Karpas-422 (cell line): ENCODE measurements at places on chromosomes 12 and 14.
A peak's percentile ranks its signal among the peaks of the same experiment; 100 is the strongest.

GRCh38 chr12:3213188-3213587 is 136.0 kb downstream of the TSPAN9 start:
- H3K4me1 ChIP-seq, result peaks cover 27% of the 10 kb centered on the region
- no peaks in the 10 kb centered on the region for H3K27me3 ChIP-seq
- DNase-seq, result no peak
- H3K36me3 ChIP-seq, result no peaks in the 10 kb centered on the region
- H3K27ac ChIP-seq, result no peak overlapping the region

- no peaks in the 10 kb centered on the region for H3K36me3 ChIP-seq
- H3K4me3 ChIP-seq, result no peak overlapping the region
- no peaks in the 10 kb centered on the region for H3K27me3 ChIP-seq
- no peak for DNase-seq
- no peak overlapping the region for H3K27ac ChIP-seq
These were observed 34.2 kb downstream of the ABCC9 start for GRCh38 chr12:21906919-21907493.

- no peaks in the 10 kb centered on the region for H3K27me3 ChIP-seq
- H3K4me3 ChIP-seq, result no peak overlapping the region
- DNase-seq, result no peak
- no peaks in the 10 kb centered on the region for H3K36me3 ChIP-seq
These were observed 2.6 kb downstream of the LIN7A start for GRCh38 chr12:80935111-80935510.

GRCh38 chr12:122944605-122945592 is 21.4 kb downstream of the ABCB9 start:
- no peaks in the 10 kb centered on the region for H3K36me3 ChIP-seq
- no peak for DNase-seq
- no peak overlapping the region for H3K4me3 ChIP-seq
- no peaks in the 10 kb centered on the region for H3K27me3 ChIP-seq
- H3K27ac ChIP-seq, result no peak overlapping the region

DNA sequence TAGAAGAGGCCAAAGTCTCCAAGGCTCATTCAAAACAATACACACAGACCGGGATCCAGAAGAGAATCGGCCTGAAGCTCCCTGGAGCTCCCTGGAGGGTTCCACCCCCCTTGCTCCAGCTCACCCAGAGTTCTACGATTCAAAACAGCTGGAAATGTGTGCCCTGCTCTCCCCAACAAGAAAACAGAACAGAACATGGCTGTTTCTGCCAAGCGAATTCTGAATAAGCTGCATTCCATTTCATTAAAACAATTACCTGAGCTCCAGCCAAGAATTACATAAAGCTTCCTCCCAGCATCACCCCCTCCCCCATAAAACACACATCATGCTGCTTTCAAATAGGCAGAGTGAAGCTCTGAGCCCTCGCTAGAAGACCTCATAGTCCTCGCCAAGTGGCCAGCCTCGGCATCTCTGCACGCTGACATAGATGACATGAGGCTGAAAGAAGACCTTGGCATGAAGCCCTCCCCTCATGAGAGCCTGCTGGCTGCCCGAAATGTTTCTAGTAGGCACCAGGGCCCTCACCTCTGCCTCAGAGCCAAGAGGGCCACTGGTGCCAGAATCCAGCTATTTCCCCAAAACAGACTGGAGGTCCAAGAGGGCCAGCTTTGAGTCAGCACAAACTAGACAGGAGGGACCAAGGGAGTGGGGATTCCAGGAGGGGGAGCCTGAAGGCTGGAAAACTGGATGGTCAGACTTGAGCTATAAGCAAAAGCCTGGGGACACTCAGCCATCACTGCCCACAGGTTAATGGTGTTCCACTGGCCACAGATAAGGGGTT is 8.3 kb downstream of the PXN start:
- no peaks in the 10 kb centered on the region for H3K36me3 ChIP-seq
- H3K27ac ChIP-seq, result no peak overlapping the region
- no peak for DNase-seq
- H3K4me1 ChIP-seq, result no peaks in the 10 kb centered on the region
- no peak overlapping the region for H3K4me3 ChIP-seq
- no peaks in the 10 kb centered on the region for H3K27me3 ChIP-seq

DNA sequence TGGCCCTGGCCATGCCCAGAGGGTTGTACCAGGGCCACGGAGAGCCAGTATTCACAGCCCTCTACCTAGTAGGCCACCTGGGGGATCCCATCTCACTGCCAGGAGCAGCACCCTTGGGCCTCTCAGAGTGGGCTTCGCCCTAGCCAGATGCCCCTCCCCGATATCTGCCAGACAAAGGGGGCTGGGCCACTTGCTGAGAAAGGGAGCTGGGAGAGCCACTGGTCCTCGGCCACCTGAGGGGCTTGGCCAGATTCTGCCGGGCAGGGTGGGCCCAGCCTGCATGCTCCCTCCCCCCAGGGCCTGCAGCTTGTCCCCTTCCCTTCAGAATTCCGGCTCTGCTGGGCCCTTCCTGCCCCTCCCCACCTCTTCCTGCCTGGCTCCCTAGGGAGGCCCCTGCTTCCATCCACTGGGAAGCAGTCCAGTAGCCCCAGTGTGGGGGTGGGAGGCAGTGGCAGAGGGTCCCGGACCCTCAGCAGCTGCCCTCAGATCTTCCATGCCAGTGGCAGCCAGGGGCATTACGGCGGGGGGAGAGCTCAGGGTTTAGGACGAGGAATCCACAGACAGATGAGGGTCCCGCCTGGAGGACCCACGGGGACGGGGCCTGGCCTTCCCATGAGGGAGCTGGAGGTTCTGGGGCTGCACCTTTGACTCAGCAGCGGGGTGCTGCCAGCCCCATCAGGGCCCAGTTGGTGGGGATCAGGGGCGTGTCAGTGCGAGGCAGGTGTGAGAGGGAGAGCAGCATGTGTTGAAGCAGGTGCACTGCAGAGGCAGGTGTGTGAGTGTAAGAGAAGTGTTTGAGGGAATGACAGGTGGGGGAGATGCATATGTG is 2.4 kb downstream of the CRIP2 start:
- no peak for DNase-seq
- peaks cover 42% of the 10 kb centered on the region for H3K4me1 ChIP-seq
- H3K36me3 ChIP-seq, result no peaks in the 10 kb centered on the region
- H3K27me3 ChIP-seq, result no peaks in the 10 kb centered on the region
- no peak overlapping the region for H3K4me3 ChIP-seq
- H3K27ac ChIP-seq, result no peak overlapping the region

DNA sequence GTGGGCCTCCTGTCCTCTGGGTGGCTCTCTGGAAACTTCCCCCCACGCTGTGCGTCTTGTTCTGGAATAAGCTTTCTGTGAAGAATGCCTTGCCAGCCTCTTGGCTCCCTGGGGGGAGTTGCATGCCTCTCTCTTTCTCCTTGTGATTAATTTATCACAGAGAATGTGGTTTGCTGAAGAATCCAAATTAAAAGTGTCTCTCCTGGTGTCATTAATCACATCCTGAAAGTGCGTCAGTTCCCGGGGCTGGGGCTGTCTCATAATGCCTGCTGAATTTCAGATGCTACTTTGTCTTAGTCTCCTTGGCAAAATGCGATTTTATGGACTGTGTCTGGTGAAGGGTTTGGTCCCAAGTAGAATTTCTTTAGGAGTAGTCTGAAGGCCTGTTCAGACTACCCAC is 787.7 kb upstream of the TMEM132C start:
- no peak overlapping the region for H3K27ac ChIP-seq
- no peaks in the 10 kb centered on the region for H3K36me3 ChIP-seq
- no peak for DNase-seq
- H3K4me1 ChIP-seq, result no peaks in the 10 kb centered on the region

GRCh38 chr12:115588131-115588530 is 689.4 kb downstream of the MED13L start:
- H3K4me1 ChIP-seq, result no peaks in the 10 kb centered on the region
- no peak overlapping the region for H3K4me3 ChIP-seq
- DNase-seq, result no peak
- no peak overlapping the region for H3K27ac ChIP-seq
- no peaks in the 10 kb centered on the region for H3K27me3 ChIP-seq

- peak; percentile 60 for DNase-seq
- H3K36me3 ChIP-seq, result no peaks in the 10 kb centered on the region
- no peak overlapping the region for H3K27ac ChIP-seq
- no peak overlapping the region for H3K4me3 ChIP-seq
These were observed 25.5 kb upstream of the COX6A1 start for GRCh38 chr12:120412421-120412820.

GRCh38 chr14:59422069-59422881 is 42.9 kb downstream of the GPR135 start:
- H3K4me1 ChIP-seq, result peaks cover 19% of the 10 kb centered on the region
- H3K27ac ChIP-seq, result no peak overlapping the region
- H3K36me3 ChIP-seq, result no peaks in the 10 kb centered on the region
- no peaks in the 10 kb centered on the region for H3K27me3 ChIP-seq
- no peak overlapping the region for H3K4me3 ChIP-seq
- DNase-seq, result peak; percentile 65

DNA sequence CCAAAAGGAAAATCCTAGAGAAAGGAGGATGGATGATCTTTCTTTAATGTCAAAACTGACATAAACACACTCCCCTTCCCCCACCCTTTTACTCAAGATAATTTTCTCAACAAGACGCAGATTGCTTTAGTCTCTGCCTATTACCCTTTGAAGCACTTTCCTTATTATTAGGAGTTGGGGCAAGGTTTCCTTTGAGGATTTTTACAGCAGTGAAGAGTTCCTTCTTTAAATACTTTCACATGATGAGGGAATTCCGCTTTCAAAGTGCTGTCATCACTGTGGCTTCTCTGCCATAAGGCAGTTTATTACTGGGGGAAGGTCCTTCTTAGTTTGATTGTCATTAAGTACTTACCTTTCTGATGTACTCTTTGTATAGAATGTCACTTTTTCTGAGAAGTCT is 172.1 kb downstream of the MSRB3 start:
- H3K27me3 ChIP-seq, result no peaks in the 10 kb centered on the region
- DNase-seq, result no peak
- H3K27ac ChIP-seq, result no peak overlapping the region
- H3K4me1 ChIP-seq, result no peaks in the 10 kb centered on the region

DNA sequence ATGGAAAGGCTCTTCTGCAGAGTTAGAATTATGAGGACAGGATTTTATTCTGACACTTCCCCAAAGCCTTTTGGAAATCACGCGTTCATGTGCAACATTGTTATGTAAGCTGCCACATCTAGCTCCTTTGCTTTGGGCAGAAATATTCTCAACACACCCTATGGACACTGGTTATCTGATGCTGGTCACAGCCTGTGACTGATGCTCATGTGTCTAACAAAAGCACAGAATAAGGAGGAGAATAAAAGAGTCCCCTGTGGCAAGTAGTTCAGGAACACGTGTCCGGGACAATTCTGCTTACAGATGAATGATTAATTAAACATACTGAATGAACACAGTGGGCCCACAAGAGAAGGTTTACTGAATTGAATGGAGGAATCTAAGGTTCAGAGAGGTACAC is 22.1 kb downstream of the FOXN3 start:
- DNase-seq, result no peak
- H3K4me3 ChIP-seq, result no peak overlapping the region
- no peaks in the 10 kb centered on the region for H3K4me1 ChIP-seq
- H3K36me3 ChIP-seq, result no peaks in the 10 kb centered on the region
- no peak overlapping the region for H3K27ac ChIP-seq

GRCh38 chr12:64673490-64674169 is 63.3 kb downstream of the RASSF3 start:
- H3K4me1 ChIP-seq, result peaks cover 80% of the 10 kb centered on the region
- peak; percentile 56 for DNase-seq
- peak overlapping the region; percentile 11; the same call in 1 of the 2 replicates for H3K4me3 ChIP-seq
- no peaks in the 10 kb centered on the region for H3K36me3 ChIP-seq

- no peaks in the 10 kb centered on the region for H3K27me3 ChIP-seq
- H3K36me3 ChIP-seq, result no peaks in the 10 kb centered on the region
- no peak overlapping the region for H3K4me3 ChIP-seq
- no peak overlapping the region for H3K27ac ChIP-seq
- H3K4me1 ChIP-seq, result no peaks in the 10 kb centered on the region
- DNase-seq, result no peak
These were observed 214.3 kb upstream of the CDKN3 start for GRCh38 chr14:54182419-54183045.

- no peaks in the 10 kb centered on the region for H3K4me1 ChIP-seq
- H3K36me3 ChIP-seq, result no peaks in the 10 kb centered on the region
- H3K27ac ChIP-seq, result no peak overlapping the region
- H3K4me3 ChIP-seq, result no peak overlapping the region
- no peaks in the 10 kb centered on the region for H3K27me3 ChIP-seq
These were observed 19.9 kb upstream of the ADAMTS20 start for GRCh38 chr12:43571885-43572284.

- no peaks in the 10 kb centered on the region for H3K27me3 ChIP-seq
- no peaks in the 10 kb centered on the region for H3K36me3 ChIP-seq
- no peaks in the 10 kb centered on the region for H3K4me1 ChIP-seq
- no peak overlapping the region for H3K4me3 ChIP-seq
These were observed 160.0 kb downstream of the KCNA5 start for GRCh38 chr12:5203720-5204119.

DNA sequence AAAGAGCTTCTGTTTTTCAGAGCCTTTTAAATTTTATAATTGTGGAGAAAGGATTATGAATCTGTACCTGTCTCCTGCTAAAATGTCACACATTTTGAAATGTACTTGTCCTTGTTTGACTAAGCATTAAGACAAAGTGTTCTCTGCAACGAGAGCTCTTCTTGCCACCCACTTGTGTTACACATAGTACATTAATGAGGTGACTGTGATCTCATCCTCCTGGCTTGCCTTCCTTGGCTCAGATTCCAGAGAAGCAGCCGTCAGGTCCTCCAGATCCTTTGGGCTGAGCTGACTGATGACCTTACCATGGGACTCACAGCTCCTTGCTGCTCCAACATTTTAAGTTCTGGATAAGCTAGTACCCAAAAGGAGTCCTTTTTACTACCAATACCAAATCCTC is 81.4 kb downstream of the BBS10 start:
- H3K36me3 ChIP-seq, result no peaks in the 10 kb centered on the region
- H3K4me3 ChIP-seq, result no peak overlapping the region
- no peak overlapping the region for H3K27ac ChIP-seq
- DNase-seq, result no peak
